ENCODE measurements at places on chromosomes 4 and X.
A peak's percentile ranks its signal among the peaks of the same experiment; 100 is the strongest.

- no peak for DNase-seq
Observed at GRCh38 chr4:120088507-120088906, 21.9 kb upstream of the MAD2L1 start.

DNA sequence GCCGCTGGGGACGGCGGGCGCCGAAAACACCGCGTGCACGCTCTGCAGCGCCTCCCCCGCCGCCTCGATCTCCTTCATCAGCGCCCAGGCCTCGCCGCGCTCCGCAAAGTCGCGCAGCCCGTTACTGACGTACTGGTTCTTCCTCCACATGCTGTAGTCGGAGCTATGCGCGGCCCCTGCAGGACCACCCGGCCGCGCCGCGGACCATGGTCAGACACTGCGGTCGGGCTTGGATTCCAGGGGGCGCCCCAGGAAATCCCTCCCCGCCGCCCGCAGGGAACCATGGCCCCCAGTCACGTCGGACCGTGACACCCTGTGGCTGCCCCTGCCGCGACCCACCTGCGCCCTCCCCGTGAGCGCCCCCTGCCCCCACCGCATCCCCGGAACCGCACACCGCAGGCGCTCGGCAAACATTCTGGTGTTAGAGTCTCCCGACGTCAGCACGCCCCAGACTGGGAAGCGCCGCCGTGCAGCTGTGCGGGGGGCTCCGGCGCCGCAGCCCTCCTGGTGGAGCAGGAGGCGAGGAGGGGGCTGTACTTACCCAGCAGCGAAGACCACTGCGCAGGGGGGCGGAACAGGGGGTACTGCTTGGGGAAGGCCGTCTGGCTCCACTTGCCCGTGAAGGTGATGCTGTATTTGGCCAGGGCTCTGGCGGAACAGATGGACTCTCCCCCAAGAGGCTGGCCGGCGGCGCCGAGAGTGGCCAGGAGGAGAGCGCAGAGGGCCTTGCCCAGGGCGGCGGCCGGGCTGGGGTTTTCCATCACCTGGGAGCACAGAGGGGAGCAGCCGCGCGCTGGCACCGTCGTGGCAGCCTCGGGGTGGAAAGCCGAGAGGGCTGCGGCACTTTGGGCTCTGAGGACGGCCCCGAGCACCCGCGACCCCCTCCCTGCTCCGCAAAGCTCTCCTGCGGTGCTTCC is 814 bp downstream of the SPON2 start:
- DNase-seq: peak; percentile 75

DNA sequence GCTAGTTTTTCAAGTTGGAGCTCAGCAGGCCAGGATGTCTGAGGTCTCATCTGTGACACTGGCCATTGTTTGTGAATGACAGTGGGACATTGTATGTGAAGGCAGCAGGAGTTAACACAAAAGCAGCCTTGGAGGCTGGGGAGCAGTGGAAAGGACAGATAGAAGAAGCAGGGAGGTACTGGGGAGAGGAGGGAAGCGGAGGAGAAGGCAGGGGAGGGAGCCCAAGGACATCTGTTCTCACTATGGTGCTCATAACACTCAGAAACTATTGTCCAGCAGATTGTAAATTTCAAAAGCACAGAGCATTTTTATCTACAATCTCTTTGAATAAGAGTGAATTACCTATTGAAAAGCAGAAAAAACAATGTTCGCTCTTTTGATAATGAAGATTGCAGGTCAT is 253.6 kb upstream of the DIPK2B start:
- peak; percentile 9 for DNase-seq

- DNase-seq: peak; percentile 49
Observed at GRCh38 chr4:8882239-8882638, 10.6 kb upstream of the HMX1 start.

GRCh38 chr4:2071252-2071911 is 12.3 kb downstream of the NAT8L start:
- peak; percentile 46 for DNase-seq

All from eye (tissue), 1 donor.